ENCODE measurements at places on chromosomes 2 and 18.

DNA sequence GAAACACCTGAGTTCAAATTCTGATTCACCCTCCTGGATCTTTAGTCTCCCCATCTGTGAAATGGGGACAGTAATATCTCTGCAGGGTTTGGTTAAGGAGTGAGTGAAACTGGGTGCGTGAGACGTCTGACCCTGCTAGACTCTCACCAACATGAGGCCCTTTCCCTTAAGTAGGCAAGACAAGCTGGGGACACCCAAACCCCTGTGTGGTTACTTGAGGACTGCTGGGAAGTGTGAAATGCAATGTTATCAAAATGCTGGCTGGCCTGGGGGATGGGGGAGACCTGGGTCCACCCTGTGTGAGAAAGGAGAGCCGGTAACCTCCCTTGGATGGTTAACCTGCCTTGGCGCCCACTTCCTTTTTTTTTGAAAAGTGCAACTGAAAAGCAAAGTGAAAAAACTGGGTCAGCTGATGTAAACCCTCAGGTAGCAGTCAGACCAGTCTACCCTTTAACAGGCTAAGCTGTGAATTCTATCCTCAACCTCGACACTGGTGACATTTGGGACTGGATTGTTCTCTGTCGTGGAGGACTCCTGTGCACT lies 82.3 kb downstream of the INPP5D start:
- no peak for DNase-seq

DNA sequence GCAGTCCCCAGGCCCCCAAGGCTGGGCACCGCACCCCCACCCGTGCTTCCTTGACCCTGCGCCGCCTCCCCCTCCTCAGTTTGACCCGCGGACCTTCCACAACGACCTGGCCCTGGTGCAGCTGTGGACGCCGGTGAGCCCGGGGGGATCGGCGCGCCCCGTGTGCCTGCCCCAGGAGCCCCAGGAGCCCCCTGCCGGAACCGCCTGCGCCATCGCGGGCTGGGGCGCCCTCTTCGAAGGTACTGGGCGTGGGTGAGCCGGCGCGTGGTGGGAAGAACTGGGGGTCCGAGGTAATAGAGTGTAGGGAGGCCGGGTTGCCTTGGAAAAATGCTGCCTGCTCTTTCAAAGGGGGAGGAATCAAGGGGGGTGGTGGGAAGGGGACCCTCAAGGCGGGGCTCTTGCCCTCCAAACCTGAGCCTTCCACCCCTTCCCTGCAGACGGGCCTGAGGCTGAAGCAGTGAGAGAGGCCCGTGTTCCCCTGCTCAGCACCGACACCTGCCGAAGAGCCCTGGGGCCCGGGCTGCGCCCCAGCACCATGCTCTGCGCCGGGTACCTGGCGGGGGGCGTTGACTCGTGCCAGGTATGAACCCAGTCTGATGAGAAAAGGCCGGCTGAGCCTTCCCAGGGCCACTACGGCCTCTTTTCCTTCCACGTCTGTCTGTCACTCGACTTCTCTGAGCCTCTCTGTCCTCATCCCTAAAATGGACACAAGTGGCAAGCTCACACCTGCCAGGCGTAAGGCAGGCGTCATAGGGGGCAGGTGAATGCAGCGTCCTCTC lies 2.6 kb downstream of the PRSS56 start:
- no peak for DNase-seq

GRCh38 chr2:72993147-72993932 lies 76.0 kb downstream of the EMX1 start:
- peak; percentile 49 for DNase-seq

- no peak for DNase-seq
Observed at GRCh38 chr2:234678711-234679110, 181.8 kb upstream of the ARL4C start.

DNA sequence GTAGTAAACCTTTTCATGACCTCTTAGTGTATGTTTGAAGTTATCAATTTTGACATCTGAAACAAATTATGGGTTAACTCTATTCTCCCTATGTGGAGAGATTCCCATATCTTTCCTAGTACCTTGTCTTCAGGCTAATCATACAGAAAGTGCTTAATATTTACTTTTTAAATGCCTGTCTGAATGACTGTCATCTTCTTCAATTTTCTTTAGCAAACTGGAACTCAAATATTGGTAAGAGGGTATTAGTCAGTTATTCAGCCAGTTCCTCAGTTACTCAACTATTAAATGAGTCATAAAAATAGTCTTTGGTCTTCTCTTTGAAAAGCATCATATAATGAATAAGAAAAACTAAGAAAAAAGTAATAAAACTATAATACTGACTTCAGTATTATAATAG lies 1038.0 kb upstream of the PIK3C3 start:
- no peak for DNase-seq

Data from left lobe of liver (tissue), 2 donors.